ENCODE measurements at places on chromosomes 16 and 17.

DNA sequence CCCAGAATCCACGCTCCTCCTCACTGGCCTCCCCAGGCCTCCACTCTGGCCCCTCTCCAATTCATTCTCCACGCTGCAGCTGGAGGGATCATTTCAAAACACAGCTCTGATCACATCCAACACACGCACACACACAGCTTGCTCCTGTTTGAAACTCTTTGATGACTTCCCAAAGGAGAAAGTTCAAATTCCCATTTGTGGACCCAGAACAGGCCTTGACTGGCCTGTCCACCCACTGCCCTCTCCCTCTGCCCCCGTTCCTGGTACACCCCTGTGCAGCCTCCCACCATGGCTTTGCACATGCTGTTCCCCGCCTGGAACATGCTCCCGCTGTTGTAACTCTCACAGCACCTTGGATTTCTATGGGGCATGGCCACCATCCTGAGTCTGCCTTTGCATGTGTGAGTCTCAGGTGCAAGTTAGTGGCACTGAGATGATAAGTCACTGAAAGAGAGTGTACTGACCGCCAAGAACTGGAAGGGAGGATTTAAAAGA lies 100.0 kb downstream of the GSG1L start:
- DNase-seq: no peak

DNA sequence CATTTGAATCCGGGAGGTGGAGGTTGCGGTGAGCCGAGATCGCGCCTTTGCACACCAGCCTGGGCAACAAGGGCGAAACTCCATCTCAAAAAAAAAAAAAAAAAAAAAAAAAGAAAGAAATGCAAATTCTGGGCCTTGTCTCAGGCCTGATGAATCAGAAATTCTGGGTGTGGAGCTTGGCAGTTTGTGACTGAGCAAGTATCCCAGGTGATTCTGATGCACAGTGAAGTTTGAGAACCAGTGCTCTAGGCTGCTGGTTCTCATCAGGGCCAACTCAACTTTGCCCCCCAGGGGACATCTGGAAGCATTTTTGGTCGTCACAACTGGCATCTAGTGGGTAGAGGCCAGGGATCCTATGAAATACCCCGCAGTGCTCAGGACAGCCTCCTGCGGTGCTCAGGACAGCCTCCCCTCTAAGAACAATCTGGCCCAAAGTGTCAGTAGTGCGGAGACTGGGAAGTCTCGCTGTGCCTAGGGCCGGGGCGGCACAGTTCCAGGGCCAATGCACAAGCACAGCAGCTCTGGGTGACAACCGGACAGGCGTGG lies 55.9 kb downstream of the SDK2 start:
- no peak for DNase-seq

DNA sequence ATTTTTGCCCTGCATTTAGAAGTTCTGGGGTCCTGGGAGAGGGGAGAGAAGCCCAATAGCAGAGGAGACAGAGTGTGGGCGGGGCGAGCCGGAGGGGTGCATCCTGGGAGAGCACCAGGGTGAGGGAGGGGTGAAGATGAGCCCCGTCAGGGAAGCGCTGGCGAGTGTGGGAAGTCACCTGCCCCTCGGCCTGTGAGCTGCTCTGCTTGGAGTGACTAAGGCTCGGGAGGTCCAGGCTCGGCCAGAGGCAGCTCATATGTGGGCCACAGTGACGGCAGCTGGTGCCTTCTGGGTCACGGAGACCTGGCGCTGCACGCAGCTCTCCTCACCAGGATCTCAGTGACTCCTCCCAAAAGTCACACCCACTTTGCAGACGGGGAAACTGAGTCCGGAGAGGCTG lies 1.1 kb downstream of the ZG16B start:
- no peak for DNase-seq

DNA sequence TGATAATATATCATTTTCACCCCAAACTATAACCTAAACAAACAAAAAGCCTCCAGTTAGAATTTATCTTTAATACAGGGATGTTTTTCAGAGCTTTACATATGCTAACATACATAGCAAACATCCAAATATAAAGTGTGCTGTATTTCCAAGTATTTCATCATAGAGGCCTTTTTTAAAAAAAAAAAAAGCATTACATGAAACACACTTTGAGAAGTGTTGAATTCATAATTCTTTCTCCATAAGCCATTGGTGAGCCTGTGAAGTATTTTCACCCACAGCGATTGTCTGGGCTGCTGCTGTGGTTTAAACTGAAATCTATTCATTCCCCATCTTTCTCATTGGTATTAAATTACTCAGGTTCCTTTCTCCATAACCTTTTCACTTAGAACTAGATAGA lies 503.4 kb upstream of the CDH8 start:
- no peak for DNase-seq

DNA sequence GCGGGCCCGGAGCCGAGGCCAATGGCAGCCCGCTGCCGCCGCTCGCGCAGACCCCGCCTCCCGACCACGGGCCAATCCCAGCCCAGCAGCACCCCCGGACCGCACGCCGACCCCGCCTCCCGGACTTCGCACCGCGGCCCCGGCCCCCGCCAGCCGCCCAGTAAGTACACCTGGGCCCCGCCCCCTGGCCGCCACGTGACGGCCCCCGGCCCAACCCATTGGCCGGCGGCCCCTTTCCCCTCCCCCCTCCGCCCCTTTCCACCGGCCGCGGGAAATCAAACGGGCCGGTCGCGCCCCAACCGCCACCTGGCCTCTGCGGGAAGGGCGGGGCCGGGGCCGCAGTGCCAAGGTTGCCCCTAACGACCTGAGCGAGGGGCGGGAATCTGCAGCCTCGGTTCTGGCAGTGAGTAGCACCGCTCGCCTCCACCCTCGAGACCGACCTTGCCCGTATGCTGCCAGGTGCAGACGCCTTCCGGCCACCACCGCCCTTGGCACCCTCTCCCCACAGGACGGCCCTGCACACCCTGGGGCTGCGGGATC lies at the start of gene YBX2:
Gene YBX2, minus strand, starts transcription at position 26 of the 540 bp plus-strand sequence. CDS start 139 bp downstream, outside the sequence.
- DNase-seq: no peak
